ENCODE measurements at places on chromosomes 7 and 10.

- DNase-seq: no peak
These were observed 35.1 kb downstream of the RCC1L start for GRCh38 chr7:75038508-75038907.

- DNase-seq: no peak
These were observed 22.7 kb downstream of the OTUD1 start for GRCh38 chr10:23461557-23461956.

GRCh38 chr10:97136756-97137155 is 49.0 kb downstream of the SLIT1 start:
- DNase-seq: no peak

DNA sequence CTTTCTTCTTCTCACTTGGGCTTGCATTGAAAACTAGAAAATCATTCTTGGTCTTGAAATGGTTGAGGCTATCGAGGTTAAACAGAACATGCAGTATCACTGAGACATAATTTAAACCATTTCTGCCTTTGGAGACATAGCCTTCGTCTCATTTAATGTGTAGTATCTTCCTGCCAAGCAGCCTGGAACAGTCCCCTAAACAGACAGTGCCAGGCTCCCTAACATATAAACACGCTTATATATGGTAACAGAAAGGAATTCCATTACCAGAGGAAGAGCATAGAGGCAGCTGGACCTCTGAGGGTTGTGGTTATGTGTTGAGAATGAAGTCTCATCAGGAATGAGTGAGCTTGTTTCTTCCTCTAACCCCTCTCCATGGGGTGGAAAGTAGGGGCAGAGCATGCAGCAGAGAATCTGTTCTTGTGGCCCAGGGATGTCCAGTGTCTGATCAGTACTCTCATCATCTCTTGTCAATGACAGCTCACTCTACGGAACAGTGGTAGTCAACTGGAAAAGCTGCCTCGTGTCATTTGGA is 11.2 kb downstream of the CACNB2 start:
- DNase-seq: no peak

GRCh38 chr10:58373442-58373827 is 11.8 kb upstream of the TFAM start:
- DNase-seq: no peak
